ENCODE measurements at places on chromosomes 1 and 21.

GRCh38 chr1:226730836-226731235 lies 8.2 kb downstream of the ITPKB start:
- DNase-seq, result no peak

DNA sequence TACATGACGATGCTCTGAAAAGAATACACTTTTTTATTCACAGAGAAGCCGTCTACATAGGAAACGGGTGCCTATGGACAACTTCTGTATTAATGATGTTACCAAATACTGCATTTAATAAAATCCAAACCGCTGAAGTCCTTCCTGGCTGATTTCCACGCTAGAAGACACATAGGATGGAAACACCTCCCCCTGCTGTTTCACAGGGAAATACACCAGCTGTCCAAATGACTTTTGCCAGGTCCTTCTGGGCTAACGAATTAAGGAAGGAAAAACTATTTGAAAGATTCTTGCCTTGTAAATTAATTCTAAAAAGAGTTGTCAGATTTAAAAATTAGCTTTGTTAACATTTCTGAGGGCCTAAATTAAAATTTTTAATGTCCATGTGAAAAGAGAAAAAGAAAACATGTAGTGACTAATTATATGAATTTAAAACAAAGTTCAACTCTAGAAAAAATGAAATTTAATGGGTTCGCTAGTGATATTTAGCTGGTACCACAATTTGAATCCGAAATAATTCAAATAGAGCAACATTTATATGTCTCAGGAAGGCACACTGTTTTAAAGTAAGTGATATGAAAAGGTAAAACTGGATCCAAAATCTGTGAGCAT lies 146.0 kb downstream of the RERE start:
- DNase-seq, result no peak

GRCh38 chr1:37537378-37537777 lies 16.7 kb downstream of the SNIP1 start:
- no peak for DNase-seq

DNA sequence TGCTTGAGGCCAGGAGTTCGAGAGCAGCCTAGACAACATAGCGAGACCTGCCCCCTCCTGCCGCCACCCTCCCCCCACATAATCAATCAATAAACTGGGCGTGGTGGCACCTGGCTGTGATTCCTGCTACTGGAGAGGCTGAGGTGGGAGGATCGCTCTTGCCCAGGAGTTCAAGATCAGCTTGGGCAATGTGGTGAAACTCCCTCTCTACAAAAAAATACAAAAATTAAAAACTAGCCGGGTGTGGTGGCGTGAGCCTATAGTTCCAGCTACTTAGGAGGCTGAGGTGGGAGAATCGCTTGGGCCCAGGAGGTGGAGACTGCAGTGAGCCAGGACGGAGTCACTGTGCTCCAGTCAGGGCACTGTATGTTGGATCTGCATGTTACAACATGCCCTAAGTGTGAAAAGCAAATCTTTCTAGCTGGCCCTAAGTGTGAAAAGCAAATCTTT lies 7.0 kb upstream of the MDM4 start:
- no peak for DNase-seq

GRCh38 chr1:2564815-2565374 lies 8.7 kb downstream of the TNFRSF14 start:
- no peak for DNase-seq

DNA sequence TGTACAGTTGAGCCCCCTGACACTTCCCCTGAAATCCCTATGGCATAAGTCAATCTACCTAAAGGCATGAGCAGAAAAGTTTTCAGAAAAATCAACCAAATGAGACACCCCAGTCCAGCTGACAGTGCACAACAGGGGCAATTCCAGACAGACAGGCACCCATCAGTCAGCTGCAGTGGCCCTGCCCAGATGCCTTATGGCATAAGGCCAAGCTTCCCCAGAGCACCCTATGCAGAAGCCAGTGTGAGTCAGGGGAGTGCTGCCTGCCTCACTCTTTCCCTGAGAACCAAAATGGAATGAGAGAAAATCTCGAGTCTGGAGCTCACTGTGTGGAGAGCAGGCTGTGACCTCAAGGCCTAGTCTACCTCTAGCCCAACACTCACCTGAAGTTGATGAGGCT lies 38.1 kb downstream of the MRAP start:
- no peak for DNase-seq

DNA sequence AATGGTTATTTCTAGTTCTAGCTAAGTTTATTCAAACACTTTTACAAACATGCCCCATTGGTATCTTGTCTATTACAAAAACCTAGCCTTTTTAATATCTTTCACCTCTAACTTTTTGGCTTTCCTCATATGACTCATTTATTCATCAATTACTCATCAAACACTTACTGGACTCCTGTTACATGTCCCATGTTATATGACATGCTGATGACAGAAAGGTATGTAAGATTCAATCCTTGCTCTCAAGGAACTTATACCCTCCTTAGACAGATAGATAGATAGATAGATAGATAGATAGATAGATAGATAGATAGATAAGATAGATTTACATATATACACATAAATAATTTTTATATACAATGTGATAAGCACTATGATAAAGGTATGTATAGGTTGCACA lies 33.9 kb upstream of the INSL5 start:
- no peak for DNase-seq

- DNase-seq, result no peak
Measured at GRCh38 chr1:72111662-72112061, 170.7 kb downstream of the NEGR1 start.

GRCh38 chr21:44017601-44018000 lies 5.5 kb downstream of the TRAPPC10 start:
- DNase-seq, result no peak

GRCh38 chr1:228891272-228892034 lies 156.2 kb downstream of the RHOU start:
- no peak for DNase-seq

DNA sequence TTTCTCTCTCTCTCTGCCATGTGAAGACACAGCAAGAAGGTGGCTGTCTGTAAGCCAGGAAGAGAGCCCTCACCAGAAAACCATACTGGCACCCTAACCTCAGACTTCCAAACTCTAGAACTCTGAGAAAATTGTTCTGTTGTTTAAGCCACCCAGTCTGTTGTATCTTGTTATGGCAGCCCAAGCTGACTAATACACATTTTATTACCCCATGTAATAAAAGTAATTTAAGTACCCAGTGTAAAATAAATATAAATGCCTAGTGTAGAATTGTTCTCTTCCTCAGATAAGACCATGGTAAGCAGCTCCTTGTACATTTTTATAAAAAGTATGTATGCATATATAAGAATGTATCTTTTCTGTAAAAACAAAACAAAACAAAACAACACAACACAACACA lies 119.7 kb downstream of the DTL start:
- no peak for DNase-seq

DNA sequence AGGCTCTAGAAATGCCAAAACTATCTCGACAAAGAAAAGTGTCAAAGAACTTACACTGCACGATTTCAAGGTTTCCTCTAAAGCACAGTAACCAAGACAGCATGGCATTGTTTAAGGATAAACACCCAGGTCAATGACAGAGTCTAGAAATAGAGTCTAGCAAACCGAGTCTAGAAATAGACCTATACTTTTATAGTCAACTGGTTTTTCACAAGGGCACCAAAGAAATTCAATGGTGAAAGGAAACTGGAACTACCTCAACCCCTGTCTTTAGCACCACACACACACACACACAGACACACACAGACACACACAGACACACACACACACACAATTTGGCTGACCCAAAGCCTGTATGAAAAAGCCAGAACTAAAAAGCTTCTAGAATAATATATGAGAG lies 67.1 kb upstream of the PGBD5 start:
- no peak for DNase-seq

GRCh38 chr1:172929006-172929405 lies 121.7 kb downstream of the TNFSF18 start:
- DNase-seq, result no peak

GRCh38 chr1:148263906-148264255 lies 111.8 kb upstream of the NBPF11 start:
- DNase-seq, result no peak

- no peak for DNase-seq
Measured at GRCh38 chr1:88461007-88461406, 223.1 kb upstream of the PKN2 start.

- DNase-seq, result no peak
Measured at GRCh38 chr21:36706482-36706852, 7.6 kb downstream of the SIM2 start.

GRCh38 chr21:37405629-37406028 lies 39.1 kb downstream of the DYRK1A start:
- DNase-seq, result no peak

DNA sequence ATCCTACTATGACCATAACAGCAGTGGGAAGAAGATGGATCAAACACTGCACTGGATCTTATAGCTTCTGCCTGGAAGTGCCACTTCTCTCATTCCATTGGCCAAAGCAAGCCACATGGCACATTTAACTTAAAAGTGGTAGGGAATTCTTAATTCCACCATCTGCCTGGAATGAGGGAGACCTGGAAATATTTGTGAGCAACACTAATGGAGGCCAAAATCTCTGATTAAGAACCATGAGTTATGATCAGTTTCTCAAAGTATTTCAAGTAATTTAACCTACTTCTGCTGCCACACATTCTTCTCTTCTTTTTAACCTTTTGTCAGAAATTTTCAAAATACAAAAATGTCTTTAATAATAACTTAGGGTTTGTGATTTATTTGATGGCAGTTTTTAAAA lies 154.0 kb upstream of the C1orf87 start:
- no peak for DNase-seq

DNA sequence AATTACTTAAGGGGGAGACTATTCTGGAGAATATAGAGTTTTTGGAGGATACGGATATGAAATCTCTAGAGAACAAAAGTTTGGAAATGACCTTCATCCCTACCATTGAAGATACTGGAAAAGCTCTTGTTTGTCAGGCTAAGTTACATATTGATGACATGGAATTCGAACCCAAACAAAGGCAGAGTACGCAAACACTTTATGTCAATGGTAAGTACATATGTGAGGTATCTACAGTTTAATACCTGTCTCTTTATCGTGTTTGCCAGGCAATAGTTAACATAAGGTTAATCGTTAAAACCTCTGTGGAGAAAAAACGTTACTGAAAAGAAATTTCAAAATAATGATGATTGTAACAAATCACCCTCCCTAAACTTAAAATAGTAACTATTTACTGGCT lies 11.8 kb downstream of the VCAM1 start:
- DNase-seq, result no peak

GRCh38 chr1:178232949-178233348 lies 139.0 kb downstream of the RASAL2 start:
- DNase-seq, result no peak

- no peak for DNase-seq
Measured at GRCh38 chr1:93603106-93603505, 78.5 kb downstream of the BCAR3 start.

DNA sequence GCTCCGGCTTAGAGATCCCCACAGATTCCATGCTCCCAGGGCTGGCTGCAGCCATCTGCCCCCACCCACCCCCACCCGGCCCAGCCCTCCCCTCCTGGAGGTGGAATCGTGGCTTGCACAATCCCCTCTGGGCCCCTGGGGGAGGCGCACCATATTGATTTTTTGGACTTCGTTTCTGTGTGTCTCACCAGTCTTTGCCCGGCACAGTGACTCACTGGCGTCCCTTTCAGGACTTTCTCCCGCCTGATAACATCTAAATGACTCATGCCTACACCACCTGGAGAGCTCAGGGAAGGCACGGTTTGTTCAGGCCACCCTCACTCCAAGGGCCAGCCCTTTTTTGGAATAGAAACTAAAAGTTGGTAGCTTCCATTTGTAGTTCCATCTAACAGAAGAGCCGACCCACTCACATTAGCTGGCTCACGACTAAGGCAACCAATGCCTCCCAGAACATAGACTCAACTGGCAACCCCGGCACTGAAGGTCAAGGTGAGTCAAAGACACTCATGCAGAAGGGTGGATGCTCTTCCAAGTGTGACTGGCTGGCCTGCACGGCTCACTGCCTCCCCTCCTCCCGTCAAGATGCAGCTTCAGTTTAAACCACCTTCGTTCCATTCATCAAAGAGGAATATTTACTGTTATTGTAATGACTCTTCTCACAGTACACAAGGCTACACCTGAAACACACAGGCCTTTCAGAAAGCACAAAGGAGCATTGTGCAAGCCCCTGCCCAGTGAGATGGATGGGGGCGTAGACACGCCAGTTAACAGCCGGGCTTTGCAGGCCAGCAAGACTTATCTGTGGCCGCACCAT lies 18.1 kb upstream of the ETS2 start:
- DNase-seq, result no peak

DNA sequence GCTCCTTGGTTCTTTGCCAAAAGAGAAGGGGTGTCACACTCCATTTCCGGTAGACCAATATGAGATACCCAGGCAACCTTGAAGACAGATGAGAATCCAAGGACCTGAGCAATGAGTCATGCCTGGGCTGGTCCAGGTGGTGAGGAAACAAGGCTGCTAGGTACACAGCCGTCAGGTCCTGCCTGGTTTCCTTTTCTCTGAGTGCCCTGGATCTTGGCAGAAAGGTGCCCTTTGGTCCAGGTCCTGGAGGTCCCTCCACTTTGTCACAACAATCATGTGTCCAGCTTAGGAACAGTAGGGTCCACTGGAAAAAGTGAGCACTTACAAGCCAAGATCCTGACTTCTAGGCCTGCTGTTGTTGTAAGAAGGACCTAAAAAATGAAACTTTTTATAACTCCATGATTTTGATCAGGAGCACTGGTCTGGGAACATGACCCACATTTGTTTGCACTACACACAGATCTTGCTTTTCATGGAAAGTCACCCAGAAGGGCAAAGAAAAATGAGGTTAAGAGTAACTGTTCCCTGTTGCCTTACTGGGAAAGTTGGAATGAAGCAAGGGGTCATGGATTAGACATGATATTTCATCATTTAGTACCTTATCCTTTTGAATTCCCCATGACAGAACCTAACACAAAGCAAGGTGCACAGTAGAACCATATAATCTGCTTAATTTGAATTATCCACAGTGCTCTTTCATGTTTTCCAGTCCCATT lies 94.7 kb downstream of the PAPPA2 start:
- DNase-seq, result no peak

- DNase-seq, result no peak
Measured at GRCh38 chr21:45356653-45357435, 48.1 kb upstream of the COL18A1 start.

DNA sequence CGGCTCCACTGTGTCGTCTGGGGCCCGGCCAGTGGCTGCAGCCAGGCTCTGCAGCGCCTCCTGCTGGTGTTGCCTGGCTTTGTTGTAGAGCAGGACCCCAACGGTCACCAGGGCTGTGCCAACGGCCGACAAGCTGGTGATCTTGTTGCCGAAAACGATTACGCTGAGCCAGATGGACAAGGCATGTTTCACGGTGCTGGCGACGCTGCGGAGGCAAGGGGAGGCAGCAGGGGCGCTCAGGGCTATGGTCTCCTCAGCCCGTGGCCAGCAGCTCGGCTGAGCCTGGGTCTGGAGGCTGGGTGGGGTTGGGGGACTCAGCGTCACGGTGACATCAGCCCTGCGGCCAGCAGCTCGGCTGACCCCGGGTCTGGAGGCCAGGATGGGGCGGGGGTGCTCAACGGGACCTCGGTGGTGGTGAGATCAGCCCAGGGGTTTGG lies 7.0 kb upstream of the CDK11B start:
- DNase-seq, result no peak

DNA sequence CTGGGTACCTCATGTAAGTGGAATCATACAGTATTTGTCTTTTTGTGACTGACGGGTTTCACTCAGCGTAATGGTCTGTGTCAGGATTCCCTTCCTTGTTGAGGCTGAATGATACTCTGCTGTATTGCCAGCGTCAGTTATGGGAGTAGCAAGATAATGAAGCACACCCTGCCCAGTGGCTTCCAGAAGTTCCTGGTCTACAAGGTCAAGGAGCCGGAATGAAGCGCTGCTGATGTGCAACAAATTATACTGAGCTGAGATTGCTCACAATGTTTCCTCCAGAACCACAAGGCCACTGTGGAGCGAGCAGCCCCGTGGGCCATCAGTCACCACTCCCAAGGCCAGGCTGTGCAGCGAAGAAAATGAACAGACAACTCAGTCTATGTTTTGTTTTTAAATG lies 24.0 kb upstream of the TDRD10 start:
- DNase-seq, result no peak

Measured in amniotic stem cell (primary cell).